ENCODE measurements at places on chromosomes 5 and 9.

DNA sequence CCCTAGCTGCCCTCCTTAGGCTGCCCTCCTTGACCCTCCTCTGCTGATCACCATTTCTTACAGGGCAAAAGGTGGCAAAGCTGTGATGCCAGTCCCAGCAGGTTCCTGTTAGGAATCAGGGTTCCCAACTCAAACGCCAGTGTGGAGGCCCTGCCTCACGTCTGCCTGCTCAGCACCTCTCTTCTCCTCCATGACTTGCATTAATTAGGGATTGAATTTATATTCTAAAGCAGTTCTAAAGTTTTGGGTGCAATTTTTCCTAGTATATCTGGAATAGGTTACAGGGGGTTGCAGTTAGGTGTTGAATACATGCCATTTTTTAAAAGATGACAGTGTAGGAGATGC lies 13.2 kb upstream of the PLEKHG4B start:
- no peak for DNase-seq

GRCh38 chr9:16500386-16500785 lies 370.1 kb downstream of the BNC2 start:
- DNase-seq, result no peak

GRCh38 chr5:168420461-168420860 lies 65.8 kb upstream of the RARS1 start:
- no peak for DNase-seq

DNA sequence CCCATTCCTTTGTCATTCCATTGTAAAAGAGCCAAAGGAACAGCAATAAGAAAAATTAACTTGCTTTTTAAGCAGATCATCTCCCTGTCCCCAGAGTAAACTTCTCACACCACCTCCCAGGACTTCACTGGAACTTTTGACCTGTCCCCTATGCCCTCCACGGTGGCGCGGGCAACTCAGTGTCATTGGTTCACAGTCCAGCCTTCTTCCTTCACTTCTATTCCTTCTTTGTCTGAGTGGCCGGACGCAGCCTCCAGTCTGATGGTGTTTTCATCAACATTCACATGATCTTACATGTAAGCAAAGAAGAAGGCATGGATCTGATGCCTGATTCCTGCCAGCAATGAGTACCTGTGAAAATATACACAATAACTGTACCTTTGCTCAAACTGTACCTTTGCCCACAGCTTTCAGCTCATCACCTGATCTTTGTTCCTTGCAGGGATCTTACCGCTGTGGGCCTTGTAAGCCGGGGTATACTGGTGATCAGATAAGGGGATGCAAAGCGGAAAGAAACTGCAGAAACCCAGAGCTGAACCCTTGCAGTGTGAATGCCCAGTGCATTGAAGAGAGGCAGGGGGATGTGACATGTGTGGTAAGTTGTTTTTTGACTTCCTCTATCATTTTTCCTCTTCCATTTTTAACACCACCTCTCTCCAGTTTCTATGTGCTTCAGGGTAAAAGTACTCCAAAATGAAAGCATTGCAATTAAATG lies 32.5 kb downstream of the THBS4 start:
- DNase-seq, result no peak

DNA sequence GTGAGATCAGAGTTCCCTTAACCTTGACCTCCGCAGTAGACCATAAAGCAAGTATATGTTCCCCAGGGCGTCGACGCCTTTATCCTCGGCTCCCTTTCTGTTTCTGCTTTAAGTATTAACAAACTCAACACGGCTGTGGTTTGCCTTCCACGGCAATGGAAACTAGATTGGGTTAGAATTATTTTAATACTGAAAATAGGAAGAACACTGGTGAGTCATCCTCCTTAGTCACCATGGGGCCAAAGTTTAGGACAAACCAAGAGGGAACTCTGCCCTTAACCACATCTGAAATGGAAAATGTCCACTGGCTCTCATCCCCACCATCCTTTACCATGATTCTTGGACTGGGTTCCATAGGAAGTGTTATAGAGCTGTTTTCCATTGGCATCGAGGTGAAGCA lies 386.1 kb downstream of the ACTL7B start:
- DNase-seq, result no peak

DNA sequence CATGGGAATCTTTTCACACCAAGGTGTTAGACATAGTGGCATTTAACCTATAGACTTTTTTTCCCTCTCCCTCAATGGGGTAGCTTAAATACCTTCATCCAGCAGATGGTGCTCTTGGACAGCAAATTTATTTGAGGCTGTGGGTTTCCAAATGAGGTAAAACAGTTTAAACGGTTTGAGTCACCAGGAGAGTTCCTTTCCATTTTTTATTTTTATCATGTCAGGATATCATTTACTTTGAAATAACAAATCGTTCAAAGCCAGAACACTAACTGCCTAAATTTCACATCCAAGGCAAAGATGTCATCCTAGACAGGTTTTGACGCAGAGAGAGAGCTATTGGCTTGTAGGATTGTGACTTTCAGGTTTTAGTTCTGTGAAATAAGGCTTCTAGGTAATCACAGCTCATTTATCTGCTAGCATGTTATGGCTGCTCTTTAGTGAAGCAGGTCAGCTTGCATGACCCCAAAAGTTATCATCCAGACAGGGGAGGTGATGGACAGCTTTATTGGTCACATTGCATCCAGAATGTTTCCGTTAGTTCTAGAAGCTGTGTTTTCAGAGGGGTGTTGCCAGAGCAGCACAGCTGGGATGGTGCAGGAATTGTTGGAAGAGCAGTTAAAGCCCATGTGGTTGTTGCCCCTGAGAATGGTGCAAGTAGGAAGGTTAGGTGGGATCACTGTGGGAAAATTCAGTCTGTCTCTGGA lies 69.8 kb downstream of the KDM4C start:
- DNase-seq, result peak; percentile 67

DNA sequence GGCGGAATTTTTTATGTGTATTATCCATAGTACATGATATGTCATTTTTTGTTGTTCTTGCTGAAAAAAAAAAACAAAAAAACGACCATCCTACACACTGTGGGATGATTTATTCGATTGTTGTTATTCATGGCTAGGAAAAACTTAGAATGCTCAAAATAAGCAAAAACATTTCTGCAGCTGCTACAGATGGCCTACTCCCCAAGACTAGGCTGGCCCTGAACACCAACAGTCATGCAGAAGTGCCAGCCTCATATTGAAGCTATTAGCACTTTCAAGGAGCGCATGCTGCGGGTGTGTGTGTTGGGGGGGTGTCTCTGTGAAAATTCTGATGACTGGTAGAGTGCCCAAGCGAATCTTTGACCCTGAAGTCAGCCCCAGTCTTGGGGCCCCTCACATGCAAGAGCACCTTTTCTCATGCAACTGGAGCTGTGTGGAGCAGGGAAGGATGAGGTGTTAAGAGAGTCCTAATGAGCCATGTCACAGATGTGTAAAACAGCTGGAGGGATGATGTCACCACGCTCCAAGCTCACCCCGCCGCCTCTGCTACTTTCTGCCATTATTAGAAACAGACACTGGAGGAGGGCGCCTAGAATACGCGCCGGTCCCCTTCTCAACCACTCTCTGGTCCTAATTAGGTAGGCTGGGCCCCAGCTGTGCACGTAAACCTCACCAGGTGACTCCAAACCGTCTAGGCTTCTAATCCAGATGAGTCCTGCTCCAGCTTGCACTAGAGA lies 61.0 kb upstream of the SMIM23 start:
- DNase-seq, result no peak

DNA sequence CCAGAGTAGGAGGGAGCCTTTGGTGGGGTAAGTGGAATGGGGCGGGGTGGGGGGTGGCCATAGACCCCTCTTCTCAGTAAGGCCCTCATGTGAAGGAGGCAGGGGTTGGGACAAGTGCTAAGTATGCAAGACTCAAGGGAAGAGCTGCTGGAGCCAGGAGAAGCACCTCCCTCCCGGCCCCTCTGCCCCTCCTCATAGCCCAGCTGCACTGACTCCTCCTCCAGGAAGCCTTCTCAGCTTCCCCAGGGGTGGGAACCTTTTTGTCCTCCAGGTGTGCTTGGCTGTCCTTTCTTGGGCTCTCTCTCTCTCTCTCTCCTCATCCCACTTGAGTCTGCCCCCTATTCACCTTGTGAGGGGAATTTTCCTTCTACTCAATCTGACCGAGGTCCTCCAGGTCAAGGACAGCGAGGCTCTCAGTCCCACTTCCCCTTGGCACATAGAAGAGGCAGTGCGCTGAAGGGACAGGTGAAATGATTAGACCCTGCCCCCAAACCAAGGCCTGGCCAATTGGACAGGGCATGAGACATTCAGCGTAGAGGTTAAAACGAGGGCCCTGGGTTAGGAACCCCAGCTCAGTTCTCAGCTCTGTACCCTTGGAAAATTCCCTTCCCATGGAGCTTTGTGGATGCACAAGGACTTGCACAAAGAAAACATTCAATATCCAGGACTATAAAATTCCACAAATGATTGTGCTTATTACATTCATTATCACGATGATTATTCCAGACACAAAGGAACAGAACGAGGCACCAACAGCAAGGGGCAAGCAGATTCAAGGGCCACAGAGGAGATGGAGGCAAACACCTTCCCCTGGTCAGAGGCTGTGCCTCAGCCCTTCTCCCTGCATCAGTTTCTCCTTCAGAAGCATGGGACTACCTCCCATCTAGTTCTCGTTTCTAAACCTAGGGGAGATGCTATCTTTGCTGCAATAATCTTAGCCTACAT lies 45.6 kb upstream of the IL17B start:
- peak; percentile 90 for DNase-seq

DNA sequence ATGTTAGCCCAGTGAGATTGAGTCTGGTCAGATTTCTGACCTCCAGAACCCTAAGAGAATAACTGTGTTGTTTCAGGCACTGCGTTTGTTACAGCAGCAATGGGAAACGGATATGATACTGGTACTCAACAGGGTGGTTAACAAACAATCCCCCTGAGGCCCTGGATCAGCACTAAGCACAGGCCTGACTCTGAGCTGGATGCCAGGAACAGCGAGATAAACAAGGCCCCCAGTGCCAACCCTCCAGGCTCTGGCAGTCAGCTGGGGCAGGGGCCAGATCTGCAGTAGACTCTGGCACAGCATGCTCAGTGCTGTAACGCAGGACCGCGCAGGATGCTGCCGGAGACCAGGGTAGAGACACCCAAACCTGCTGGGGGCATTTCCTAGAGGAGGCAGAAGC lies 22.1 kb downstream of the CPLX2 start:
- no peak for DNase-seq

DNA sequence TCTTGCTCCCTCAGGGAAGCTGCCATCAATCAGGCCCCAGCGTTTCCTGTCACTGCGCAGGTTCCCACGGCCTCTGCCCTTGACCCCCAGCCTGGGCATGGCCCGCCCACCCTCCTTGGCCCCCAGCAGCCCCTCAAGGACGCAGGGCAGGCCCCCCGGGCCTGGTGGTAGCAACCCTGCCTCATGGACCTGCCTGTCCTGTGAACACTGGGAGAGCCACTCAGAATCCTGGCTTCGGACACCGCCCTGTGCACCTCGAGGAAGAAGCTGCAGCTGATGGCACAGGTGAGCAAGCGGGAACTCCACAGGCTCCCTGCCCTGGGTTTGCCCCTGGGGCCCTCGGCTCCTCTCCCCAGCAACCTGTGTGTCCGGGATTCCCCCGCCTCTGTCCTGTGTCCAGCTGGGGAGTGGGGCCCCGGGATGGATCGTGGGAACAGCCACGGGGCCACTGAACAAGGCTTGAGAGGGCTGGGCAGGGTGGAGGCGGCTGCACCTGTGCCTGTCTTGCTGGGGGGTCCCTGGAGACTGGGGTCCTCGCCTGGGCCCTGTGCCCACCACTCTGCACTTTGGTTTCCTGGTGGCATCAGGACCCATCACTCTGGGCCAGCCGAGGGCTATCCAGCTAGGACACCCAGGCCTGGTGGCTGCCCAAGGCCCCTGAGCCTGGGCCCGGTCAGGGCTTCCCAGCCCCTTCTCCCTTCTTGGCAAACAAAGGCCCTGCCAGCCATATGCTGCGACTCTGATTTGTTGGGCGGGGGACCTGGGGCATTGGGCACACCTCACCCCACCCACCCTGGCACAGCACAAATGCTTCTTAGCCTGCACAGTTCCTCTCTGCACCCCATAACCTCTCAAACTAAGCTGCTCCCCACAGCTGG lies 33.5 kb upstream of the EGFL7 start:
- no peak for DNase-seq

- DNase-seq, result no peak
Measured at GRCh38 chr9:9951556-9952160, 661.1 kb downstream of the PTPRD start.

- no peak for DNase-seq
Measured at GRCh38 chr5:80128141-80128540, 93.0 kb downstream of the THBS4 start.

GRCh38 chr9:16615451-16615850 lies 255.0 kb downstream of the BNC2 start:
- DNase-seq, result no peak

GRCh38 chr5:68379275-68380036 lies 163.9 kb downstream of the PIK3R1 start:
- no peak for DNase-seq

DNA sequence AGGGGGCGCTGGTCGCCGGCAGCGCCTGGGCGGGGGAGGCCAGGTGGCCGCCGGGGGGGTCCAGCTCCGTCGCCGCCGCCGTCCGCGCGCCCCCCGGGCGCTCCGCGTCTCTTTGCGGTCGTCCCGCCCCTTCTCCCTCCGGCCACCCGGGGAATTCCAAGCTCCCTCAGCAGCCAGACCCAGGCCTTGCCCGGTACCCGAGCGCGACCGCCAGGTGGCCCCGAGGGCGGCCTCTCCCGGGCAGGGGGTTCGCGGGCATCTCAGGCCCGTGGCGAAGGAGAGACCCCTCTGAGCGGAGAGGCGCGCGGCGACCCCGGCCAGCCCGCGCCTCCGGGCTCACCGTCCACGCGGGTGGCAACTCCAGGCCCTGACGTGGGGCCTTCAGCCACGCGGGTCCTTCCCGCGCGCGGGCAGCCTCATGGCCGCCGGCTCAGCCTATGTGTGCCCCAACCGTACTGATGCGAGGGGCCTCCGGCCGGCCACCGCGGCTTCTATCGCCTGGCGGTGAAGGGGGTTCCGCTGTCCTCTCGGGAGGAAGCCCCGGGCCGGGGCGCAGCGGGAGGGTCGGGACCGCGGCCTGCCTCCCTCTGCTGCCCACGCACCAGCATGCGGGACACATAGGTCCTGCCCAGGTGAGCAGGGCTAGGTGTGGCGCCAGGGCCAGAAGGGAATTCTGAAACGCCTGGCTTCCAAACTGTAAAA lies 529 bp upstream of the NRARP start:
- DNase-seq, result peak; percentile 97
